ENCODE measurements at places on chromosomes 1 and 21.

- H3K27me3 ChIP-seq: peaks cover 70% of the 10 kb centered on the region
- no peak overlapping the region for H3K27ac ChIP-seq
- DNase-seq: peak; percentile 61
- no peaks in the 10 kb centered on the region for H3K36me3 ChIP-seq
Measured at GRCh38 chr21:29939104-29939923, 482 bp downstream of the GRIK1 start.

DNA sequence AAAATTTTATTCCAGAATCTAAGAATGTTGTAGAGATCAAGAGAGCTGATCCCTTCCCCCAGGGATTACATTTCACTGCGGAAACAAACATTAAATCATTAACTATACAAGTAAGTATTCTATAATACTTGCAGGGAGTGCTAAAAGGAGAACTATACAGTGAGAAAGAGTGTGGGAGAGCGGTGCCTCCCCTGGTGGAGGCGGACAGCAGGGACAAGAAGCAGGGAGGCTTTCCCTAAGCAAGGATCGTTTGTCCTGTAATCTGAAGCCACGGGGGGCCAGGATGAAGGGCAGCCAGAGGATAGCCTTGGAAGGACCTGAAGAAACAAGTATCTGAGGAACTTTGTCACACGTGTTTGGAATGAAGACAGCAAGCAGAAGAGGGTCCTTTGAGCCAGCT lies 40.1 kb downstream of the SLC9C2 start:
- DNase-seq: peak; percentile 3
- no peaks in the 10 kb centered on the region for H3K27me3 ChIP-seq
- no peaks in the 10 kb centered on the region for H3K36me3 ChIP-seq
- H3K4me3 ChIP-seq: no peak overlapping the region
- H3K27ac ChIP-seq: no peak overlapping the region
- H3K4me1 ChIP-seq: no peaks in the 10 kb centered on the region

- H3K27ac ChIP-seq: no peak overlapping the region
- H3K4me3 ChIP-seq: no peak overlapping the region
- H3K4me1 ChIP-seq: no peaks in the 10 kb centered on the region
- no peaks in the 10 kb centered on the region for H3K36me3 ChIP-seq
Measured at GRCh38 chr1:173062150-173062938, 11.6 kb upstream of the TNFSF18 start.

DNA sequence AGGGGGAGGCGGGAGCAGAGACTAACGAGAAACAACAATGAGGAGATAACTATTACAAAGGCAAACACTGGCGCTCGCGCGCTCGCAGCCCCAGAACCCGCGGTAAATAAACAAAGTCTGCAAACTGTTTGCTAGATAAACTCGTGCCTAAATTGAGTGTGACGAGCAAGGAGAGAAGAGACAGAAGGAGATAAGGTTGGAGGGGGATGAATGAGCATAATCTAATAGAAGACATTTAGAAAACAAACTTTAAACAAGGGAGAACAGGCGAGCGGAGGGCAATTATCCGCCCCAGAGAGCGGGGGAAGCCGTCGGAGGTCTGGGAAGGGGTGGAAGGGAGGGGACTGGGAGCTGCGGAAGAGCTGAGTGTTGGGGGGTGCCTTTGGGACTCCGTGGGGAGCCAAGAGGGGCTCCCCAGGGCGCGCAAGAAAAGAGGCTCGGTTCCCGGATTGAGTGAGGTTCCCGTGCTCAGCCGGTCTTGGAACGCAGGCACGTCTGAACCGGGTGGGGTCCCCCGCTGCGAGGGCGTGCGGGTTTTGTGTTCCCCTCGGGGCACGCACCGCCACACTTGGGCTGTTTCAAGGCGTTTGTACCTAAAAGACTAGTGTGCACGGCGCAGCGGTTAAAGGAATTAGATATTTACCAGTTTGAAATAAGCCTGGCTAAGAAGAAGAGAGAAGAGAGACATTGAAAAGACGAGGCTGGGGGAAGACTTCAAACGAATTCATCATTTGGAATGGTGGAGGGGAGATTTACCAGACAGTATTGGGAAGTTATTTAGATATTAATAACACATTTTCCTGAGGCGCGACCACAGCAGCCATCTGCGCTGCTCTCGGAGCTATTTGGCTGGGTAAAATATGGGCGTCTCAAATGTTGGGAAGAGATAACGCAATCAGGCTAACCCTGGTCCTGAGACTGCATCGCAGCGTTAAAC lies 10.6 kb downstream of the PAX7 start:
- no peaks in the 10 kb centered on the region for H3K36me3 ChIP-seq
- H3K4me3 ChIP-seq: peak overlapping the region; percentile 48
- peaks cover 100% of the 10 kb centered on the region for H3K27me3 ChIP-seq
- H3K4me1 ChIP-seq: peaks cover 75% of the 10 kb centered on the region
- no peak overlapping the region for H3K27ac ChIP-seq

DNA sequence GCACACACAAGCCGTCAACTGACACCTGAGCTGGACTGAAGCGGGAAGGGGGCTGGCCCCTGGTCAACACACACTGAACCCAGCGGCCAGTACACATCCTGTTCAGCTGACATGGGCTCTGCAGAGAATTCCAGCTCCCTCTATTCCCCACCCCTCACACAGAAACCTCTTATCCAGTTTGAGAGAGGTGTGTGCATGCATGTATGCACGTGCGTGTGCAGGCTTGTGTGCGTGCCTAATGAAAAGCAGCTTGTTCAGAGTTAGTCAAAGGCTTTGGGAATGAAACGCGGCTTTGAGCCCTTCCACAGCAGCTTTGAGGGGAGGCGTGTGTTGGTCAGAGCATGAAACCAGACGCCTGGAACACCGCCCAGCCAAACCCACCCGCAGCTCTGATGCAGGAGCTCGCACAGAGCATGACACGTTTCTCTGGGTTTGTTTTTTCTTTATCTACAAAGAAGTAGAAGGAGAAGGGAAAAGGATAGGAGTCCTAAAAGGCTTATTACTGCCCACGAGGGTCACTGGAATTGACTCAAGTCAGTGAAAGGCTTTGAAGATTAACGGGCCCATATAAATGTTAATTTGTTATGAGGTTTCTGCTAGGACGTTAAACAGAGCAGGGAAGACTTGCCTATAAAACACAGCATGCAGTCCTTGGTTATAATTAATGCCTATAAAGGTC lies 184.2 kb downstream of the ETS2 start:
- DNase-seq: peak; percentile 64
- peak overlapping the region; percentile 66 for H3K4me3 ChIP-seq
- H3K27ac ChIP-seq: peak overlapping the region; percentile 95
- H3K27me3 ChIP-seq: peaks cover 12% of the 10 kb centered on the region
- H3K36me3 ChIP-seq: no peaks in the 10 kb centered on the region
- H3K4me1 ChIP-seq: peaks cover 93% of the 10 kb centered on the region

DNA sequence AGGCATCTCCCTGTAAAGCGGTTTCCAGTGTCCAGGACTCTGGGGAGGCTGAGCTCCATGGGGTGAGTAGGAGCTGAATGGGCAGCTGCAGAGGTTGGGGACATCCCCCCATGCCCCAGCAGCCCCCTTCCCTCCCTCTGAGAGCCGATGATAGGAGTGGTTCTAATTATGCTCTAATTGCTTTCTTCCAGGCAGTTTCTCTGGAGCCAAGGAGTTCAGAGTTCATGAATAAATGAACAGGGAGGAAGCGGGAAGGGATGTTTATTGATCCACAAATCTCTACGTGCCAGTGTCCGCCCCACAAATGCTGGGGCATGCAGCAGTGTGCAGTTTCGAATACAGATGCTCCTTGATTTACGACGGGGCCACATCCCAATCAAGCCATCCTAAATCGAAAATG lies 15.6 kb downstream of the NKAIN1 start:
- peaks cover 4% of the 10 kb centered on the region for H3K27me3 ChIP-seq
- peak; percentile 18 for DNase-seq
- H3K4me3 ChIP-seq: peak overlapping the region; percentile 35
- H3K36me3 ChIP-seq: no peaks in the 10 kb centered on the region

- peaks cover 39% of the 10 kb centered on the region for H3K4me1 ChIP-seq
- peaks cover 3% of the 10 kb centered on the region for H3K27me3 ChIP-seq
- H3K36me3 ChIP-seq: no peaks in the 10 kb centered on the region
Measured at GRCh38 chr1:82819234-82819633, 1018.5 kb downstream of the ADGRL2 start.

GRCh38 chr1:5769146-5769545 lies 223.1 kb downstream of the NPHP4 start:
- peaks cover 54% of the 10 kb centered on the region for H3K27me3 ChIP-seq
- H3K4me3 ChIP-seq: no peak overlapping the region
- no peak for DNase-seq

DNA sequence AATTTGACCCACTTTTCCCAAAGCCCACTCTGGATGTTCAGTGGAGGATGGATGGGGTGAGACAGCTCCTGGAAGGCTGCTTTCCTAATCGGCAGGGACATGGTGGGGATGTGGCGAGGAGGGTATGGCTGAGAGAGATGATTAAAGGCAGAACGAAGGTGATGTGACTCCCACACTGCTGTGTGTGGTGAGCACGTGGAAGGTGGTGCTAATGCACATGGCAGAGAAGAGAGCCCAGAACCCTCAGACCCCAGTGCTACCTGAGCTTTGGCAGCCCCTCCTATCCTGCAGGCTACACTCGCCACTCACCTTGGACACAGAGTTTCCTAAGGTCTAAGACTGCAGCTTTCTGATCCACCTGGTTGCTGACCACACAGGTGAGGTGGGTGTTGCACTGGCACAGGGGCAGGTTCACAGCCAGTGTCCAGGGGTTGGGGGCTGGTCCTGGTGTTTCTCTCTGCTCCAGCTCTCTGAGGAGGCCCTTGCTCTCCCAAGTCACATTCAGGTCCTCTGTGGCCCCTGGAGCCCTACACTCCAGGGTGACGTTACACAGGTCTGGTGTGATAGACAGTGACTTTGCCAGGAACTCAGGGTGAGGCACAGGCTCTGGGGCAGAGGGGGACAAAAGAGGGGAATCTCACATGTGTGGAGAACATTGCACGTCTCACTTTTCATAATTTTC lies 151.4 kb upstream of the ETV3 start:
- H3K27ac ChIP-seq: no peak overlapping the region
- H3K36me3 ChIP-seq: no peaks in the 10 kb centered on the region
- peaks cover 17% of the 10 kb centered on the region for H3K27me3 ChIP-seq

All from nephron progenitor cell (in vitro differentiated cells).